ENCODE measurements at places on chromosomes 16 and 17. TPM values are rescaled to one million over a fixed set of nuclear protein-coding genes. Genes with fewer than 3 reads are reported as not detected.
A peak's percentile ranks its signal among the peaks of the same experiment; 100 is the strongest.

The ODAD4 gene
- 1.7 TPM for total RNA-seq

The AOC2 gene
- 1.1 TPM for total RNA-seq

The CAPN15 gene
- 91.7 TPM for total RNA-seq

The GPR142 gene
- total RNA-seq = not detected

The IRX5 gene
- total RNA-seq = 0.38 TPM

The RUNDC1 gene
- total RNA-seq = 17.1 TPM

The CDH3 gene
- total RNA-seq = 0.33 TPM

- DNase-seq = peak; percentile 93
These were observed 1.3 kb downstream of the MAZ start for GRCh38 chr16:29807426-29808218.

- DNase-seq = no peak
These were observed 130.2 kb downstream of the CPPED1 start for GRCh38 chr16:12673466-12673865.

GRCh38 chr17:40303009-40303657, 5.8 kb upstream of the RARA start:
- peak; percentile 50 for DNase-seq

The PRDM7 gene
- not detected for total RNA-seq

GRCh38 chr17:6545291-6545690, 11.1 kb downstream of the PITPNM3 start:
- DNase-seq = no peak

DNA sequence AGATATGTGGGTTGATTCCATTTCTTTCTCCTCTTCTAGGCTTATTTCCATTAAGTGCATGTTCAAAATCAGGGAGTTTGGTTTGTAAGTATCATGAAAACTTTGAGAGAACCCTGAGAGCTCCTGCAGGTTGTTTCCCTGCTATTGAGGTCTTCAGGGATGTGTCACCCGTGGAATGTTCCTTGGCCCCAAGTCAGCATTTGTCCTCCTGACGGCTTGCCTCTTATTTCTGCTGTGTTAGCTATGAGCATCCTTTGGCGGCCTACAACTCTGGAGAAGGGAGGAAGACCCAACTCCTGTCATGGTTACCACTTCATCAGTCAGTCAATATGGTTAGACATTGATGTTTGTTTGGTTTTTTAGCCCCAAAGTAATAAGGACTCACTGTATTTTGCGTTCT, 180.8 kb downstream of the FTO start:
- no peak for DNase-seq

Measured in activated CD4-positive, alpha-beta memory T cell treated with anti-CD3 and anti-CD28 coated beads, Interleukin-2, amount 10 ng/mL, durations not matched to agents 7 days and 5 days (primary cell).